ENCODE measurements at places on chromosomes 3 and 15. TPM values are rescaled to one million over a fixed set of nuclear protein-coding genes. Genes with fewer than 3 reads are reported as not detected.

TMEM212 gene
- total RNA-seq: not detected

EFCC1 gene
- not detected for total RNA-seq

ZNF502 gene
- total RNA-seq: not detected

IL17RB gene
- total RNA-seq: not detected

DNA sequence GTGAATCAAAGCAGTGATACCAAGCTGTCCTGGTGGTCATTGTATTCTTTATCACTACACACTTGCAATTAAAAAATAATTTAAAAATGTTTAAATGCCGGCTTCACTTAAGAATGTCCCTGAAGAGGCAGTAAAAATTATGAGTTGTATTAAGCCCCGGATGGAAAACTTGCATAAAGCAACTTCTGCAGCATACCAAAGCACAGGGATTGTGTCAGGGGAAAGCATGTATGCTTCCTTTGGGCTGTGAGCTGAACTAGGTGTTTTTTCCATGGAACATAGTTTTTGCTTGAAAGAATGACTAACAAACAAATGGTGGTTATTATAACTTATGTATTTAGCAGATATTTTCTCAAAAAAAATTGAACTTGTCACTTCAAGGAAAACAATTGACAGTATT lies 143.1 kb downstream of the ARNT2 start:
- no peak overlapping the region for H3K4me3 ChIP-seq
- H3K4me1 ChIP-seq: peaks cover 54% of the 10 kb centered on the region
- H3K27me3 ChIP-seq: no peaks in the 10 kb centered on the region
- H3K36me3 ChIP-seq: peaks cover 35% of the 10 kb centered on the region
- no peak for DNase-seq
- no peak overlapping the region for H3K27ac ChIP-seq

PDCD10 gene
- total RNA-seq: 47.7 TPM

NPAP1 gene
- not detected for total RNA-seq

DNA sequence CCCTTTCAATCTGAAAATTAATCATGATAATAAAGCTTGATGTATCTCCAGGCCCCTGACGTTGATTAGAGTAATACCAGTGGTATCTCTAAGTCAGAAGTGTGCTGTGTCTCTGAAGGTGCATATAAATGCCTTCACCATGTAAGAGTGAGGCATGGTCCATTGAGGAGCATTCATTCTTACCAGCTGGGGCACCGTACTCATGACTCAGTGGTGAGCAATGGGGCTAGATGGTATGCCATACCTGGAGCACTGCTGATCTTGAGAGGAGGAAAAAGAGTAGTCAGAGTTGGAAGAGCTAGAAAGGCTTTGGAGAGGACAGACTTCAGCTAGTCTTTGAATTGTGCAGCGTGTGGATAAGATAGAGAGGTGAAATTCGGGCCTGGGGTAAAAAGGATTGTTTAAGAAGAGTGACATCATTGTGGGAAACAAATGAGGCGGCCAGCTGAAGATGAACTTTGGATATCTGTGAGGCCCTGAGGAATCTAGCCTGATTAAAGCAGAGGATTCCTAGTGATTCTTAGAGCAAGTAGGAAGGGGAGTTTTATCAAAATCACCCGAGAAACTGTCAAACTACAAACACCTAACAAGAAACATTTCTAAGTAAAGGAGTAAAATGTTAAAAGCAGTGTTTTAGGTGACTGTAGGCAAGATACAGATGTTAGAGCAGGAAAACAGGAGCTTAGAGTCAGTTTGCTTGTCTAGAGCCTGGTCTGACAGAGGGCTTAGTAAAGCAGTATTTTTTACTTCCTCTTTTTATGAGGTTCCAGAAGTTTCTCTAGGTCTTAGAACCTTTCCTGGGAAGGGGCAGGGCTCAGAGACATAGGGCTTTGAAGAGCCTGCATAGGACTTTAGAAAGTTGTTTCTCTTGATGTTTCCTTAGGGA lies 13.6 kb downstream of the TMOD3 start:
- peak overlapping the region; percentile 93 for H3K27ac ChIP-seq
- H3K4me3 ChIP-seq: peak overlapping the region; percentile 73
- H3K27me3 ChIP-seq: no peaks in the 10 kb centered on the region
- H3K36me3 ChIP-seq: no peaks in the 10 kb centered on the region
- H3K4me1 ChIP-seq: peaks cover 92% of the 10 kb centered on the region
- DNase-seq: peak; percentile 81

- no peak for DNase-seq
- peaks cover 22% of the 10 kb centered on the region for H3K36me3 ChIP-seq
- no peaks in the 10 kb centered on the region for H3K27me3 ChIP-seq
- no peak overlapping the region for H3K27ac ChIP-seq
- H3K4me3 ChIP-seq: no peak overlapping the region
These were observed 121.3 kb upstream of the THBS1 start for GRCh38 chr15:39459548-39459947.

GRCh38 chr3:132382267-132382666 lies 35.0 kb upstream of the DNAJC13 start:
- no peaks in the 10 kb centered on the region for H3K4me1 ChIP-seq
- H3K36me3 ChIP-seq: no peaks in the 10 kb centered on the region
- DNase-seq: no peak
- H3K27ac ChIP-seq: no peak overlapping the region

GRCh38 chr15:40595219-40595618 lies 1.2 kb downstream of the KNL1 start:
- DNase-seq: no peak
- no peaks in the 10 kb centered on the region for H3K36me3 ChIP-seq
- peaks cover 4% of the 10 kb centered on the region for H3K27me3 ChIP-seq

DNA sequence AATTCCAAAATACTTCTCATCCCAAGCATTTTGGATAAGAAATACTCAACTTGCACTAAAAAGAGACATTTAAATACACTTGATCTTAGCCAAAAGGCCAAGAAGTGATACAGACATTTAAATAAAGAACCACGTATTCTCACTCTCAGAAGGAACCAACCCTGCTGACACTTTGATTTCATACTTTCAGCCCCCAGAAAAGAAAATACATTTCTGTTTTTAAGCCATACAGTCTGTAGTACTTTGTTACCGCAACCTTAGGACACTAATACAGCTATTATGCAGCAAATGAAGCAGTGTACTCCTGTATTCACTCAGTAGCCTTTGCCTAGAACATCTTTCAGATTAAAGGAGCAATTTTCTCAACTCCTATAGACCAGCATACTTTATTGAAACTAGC lies 86.7 kb downstream of the TBC1D5 start:
- no peaks in the 10 kb centered on the region for H3K27me3 ChIP-seq
- no peak for DNase-seq
- H3K4me3 ChIP-seq: no peak overlapping the region
- peaks cover 10% of the 10 kb centered on the region for H3K4me1 ChIP-seq

GRCh38 chr15:58110999-58111717 lies 27.0 kb upstream of the AQP9 start:
- DNase-seq: no peak

NR2E3 gene
- total RNA-seq: not detected

DNA sequence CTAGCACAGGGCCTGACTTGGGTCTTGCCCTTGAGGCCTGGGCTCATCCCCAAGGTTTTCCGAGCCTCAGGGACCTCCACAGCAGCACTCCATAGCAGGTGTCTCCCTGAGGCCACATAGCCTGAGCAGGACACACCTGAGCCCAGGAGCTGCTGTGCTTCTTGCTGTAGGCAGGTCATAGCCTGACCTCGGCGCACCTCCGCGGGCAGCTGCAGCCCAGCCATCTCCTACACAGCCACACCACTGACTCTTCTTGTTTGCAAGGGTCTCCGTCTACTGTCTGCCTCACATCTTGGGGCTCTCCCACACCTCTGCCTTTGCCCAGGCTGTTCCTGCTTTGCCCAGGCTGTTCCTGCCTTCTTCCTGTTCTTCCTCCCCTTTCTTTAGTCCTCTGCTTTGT lies 224.8 kb downstream of the SLCO3A1 start:
- no peak overlapping the region for H3K4me3 ChIP-seq
- H3K36me3 ChIP-seq: no peaks in the 10 kb centered on the region
- H3K27me3 ChIP-seq: peaks cover 6% of the 10 kb centered on the region
- no peak overlapping the region for H3K27ac ChIP-seq
- peaks cover 12% of the 10 kb centered on the region for H3K4me1 ChIP-seq

DNA sequence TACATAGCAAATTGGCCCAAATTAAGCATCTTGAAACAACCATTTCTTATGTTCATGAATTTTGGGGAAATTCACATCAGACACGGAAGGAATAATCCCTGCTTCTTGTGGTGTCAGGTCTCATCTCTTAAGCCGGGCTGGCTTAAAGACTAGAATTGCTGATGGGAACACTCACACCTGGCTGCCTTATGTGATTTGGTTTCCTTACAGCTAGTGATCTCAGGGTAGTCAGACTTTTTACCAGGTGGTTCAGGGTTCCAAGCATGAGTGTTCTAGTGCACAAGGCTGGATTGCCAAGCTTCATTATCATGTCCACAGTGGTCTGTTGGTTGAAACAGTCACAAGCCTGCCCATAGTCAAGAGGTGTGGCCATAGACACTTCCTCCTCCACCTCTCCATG lies 20.3 kb upstream of the CCNL1 start:
- peaks cover 15% of the 10 kb centered on the region for H3K36me3 ChIP-seq
- H3K27ac ChIP-seq: no peak overlapping the region
- no peak overlapping the region for H3K4me3 ChIP-seq
- H3K27me3 ChIP-seq: no peaks in the 10 kb centered on the region
- DNase-seq: no peak

DNA sequence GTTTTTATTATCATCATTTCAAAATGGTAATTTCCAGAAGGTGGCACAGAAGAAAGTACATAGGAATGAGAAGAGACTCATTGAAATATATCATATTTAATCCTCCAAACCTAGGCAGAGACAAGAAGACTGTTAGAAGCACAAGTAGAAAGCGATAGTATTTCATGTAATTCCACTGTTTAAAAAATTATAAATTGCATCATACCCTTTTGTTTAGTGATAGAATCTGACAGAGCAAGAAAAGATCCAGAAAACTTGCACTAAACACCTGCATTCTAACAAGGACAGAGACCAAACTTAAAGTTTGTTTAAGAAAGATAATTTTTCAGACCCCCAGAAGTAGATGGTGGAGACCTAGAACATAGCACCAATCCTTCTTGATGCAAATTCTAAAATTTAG lies 56.9 kb upstream of the CD96 start:
- H3K36me3 ChIP-seq: no peaks in the 10 kb centered on the region
- H3K4me1 ChIP-seq: no peaks in the 10 kb centered on the region
- no peak overlapping the region for H3K4me3 ChIP-seq
- H3K27ac ChIP-seq: no peak overlapping the region
- no peak for DNase-seq
- 0 out of 2 replicates have a peak, but pooled peaks cover 4% of the 10 kb centered on the region for H3K27me3 ChIP-seq

- H3K4me1 ChIP-seq: peaks cover 29% of the 10 kb centered on the region
- H3K4me3 ChIP-seq: no peak overlapping the region
- no peak for DNase-seq
- peak overlapping the region; percentile 70 for H3K27ac ChIP-seq
- peaks cover 38% of the 10 kb centered on the region for H3K36me3 ChIP-seq
- H3K27me3 ChIP-seq: no peaks in the 10 kb centered on the region
These were observed 179.2 kb downstream of the ATP10A start for GRCh38 chr15:25683911-25684310.

DNA sequence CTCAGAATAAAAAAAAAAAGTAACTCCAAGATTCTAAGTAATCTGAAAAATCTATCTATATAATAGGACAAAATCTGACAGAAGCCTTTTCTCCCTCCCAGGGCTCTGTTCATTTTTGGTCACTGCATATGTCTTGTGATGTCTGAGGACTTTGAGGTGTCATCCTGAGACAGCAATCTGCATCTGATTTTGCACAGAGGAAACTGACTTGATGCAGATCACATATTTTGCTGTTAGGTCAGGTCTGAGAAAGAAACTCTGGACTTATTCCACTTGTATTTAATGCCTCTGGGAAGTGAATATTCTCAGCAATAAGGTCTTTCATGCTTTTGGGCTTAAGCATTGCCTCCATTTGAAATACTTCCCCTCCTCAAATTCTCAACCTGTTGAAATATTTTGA lies 295.2 kb upstream of the THBS1 start:
- no peaks in the 10 kb centered on the region for H3K27me3 ChIP-seq
- H3K4me1 ChIP-seq: peaks cover 89% of the 10 kb centered on the region
- peak overlapping the region; percentile 20 for H3K4me3 ChIP-seq
- H3K27ac ChIP-seq: peak overlapping the region; percentile 83
- no peak for DNase-seq

DNA sequence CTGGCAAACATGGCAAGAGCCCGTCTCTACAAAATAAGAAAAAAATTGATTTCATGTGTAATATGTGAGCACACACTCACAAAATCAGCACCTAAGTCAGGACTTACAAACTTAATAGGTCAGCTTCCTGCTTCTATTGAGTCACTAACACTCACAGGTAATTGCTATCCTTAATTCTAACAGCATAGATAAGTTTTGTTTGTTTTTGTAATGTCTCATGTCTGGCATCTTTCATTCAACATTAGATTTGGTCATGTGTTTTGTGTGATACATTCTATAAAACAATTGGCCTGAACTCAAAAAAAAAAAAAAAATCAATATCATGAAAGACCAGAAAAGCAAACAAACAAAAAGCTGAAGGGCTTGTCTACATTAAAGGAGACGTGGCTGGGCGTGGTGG lies 564.7 kb downstream of the AGBL1 start:
- no peaks in the 10 kb centered on the region for H3K36me3 ChIP-seq
- no peak for DNase-seq
- no peak overlapping the region for H3K27ac ChIP-seq
- H3K27me3 ChIP-seq: no peaks in the 10 kb centered on the region

DNA sequence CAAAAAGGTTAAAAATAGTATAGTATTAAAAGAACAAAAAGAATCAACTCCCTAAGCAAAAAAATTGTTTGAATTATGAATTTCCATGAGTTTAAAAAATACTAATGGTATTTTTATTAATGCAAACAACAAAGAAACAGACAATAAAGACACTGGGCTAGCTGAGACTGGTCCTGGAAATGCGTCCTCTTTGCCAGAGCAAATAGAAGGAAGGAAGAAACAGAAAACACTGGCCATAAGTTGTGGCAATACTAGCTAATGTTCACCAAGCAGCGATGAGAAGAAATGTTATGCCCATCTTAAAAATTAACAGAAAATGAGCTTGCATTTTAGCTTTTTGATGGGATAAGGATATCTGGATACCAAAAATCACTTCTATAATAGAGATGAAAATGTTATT lies 88.6 kb downstream of the TBL1XR1 start:
- no peaks in the 10 kb centered on the region for H3K36me3 ChIP-seq
- no peak for DNase-seq
- H3K4me1 ChIP-seq: peaks cover 39% of the 10 kb centered on the region
- H3K27me3 ChIP-seq: no peaks in the 10 kb centered on the region
- no peak overlapping the region for H3K4me3 ChIP-seq

- H3K4me1 ChIP-seq: peaks cover 17% of the 10 kb centered on the region
- no peaks in the 10 kb centered on the region for H3K36me3 ChIP-seq
- H3K27me3 ChIP-seq: peaks cover under 1% of the 10 kb centered on the region
- H3K27ac ChIP-seq: peak overlapping the region; percentile 87
- peak overlapping the region; percentile 24 for H3K4me3 ChIP-seq
These were observed 30.5 kb downstream of the OXSM start for GRCh38 chr3:25820366-25820765.

DNA sequence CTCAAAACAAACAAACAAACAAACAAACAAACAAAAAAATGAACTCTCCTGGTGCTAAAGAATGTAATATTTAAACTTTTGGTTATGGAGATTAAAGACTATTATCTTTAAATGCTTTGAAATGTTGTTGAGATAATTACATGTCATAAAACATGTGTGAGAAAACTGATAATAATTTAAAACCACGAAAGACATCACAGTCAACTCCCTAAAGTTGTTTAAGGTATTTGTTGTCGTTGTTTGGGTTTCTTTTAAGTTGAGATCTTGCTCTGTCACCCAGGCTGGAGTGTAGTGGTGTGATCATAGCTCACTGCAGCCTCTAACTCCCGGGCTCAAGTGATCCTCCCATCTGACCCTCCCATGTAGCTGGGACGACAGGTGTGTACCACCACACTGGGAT lies 12.0 kb downstream of the EFCAB12 start:
- H3K27me3 ChIP-seq: peaks cover 2% of the 10 kb centered on the region
- H3K4me1 ChIP-seq: peaks cover 38% of the 10 kb centered on the region
- H3K36me3 ChIP-seq: no peaks in the 10 kb centered on the region

All from HFFc6 (cell line).